ENCODE measurements at places on chromosomes 1 and 21. TPM values are rescaled to one million over a fixed set of nuclear protein-coding genes. Genes with fewer than 3 reads are reported as not detected.

The NR1I3 gene
- total RNA-seq: not detected

DNA sequence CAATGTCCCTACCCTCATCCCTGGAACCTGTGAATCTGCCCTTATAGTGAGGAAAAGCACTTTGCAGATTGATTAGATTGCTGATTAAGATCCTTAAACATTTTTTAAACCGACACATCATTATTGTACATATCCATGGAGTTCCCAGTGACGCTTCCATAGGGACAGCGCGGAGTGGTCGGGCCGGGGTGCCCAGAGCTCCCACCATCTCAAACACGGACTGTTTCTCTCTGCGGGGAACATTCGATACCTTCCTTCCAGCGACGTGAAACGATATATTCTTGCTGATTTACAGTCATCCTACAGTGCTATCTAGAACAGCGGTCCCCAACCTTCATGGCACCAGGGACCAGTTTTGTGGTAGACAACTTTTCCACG is 4.0 kb downstream of the KRTAP10-12 start:
- no peak for DNase-seq

The PER3 gene
- 2.8 TPM for total RNA-seq

DNA sequence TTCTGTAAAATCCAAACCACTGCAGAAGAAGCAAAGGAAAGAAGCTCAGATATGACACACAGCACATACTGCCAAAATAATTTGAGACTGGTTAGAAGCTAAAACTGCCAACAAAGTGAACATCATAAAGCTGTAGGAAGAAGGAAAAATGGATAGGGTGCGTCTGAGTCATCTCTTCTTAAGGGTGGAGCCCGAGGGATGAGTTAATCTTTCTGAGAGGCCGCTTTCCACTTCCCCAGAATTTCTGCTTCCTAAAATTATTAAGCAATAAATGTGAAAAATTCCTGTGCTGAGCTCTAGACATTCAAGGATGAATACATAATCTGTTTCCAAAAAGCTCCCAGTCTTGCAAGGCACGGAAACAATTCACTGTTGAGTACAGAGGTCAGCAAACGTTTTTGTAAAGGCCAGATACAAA is 20.1 kb downstream of the PPT1 start:
- DNase-seq: peak; percentile 97

The NPL gene
- total RNA-seq: 5.0 TPM

The HNRNPR gene
- total RNA-seq: 91.6 TPM

The LRRC38 gene
- not detected for total RNA-seq

The NUAK2 gene
- 4.4 TPM for total RNA-seq

- no peak for DNase-seq
Observed at GRCh38 chr21:35015435-35016024, 33.6 kb downstream of the RUNX1 start.

- no peak for DNase-seq
Observed at GRCh38 chr1:239725933-239726332, 339.6 kb downstream of the CHRM3 start.

GRCh38 chr1:230365723-230366307 is 60.3 kb downstream of the PGBD5 start:
- no peak for DNase-seq

DNA sequence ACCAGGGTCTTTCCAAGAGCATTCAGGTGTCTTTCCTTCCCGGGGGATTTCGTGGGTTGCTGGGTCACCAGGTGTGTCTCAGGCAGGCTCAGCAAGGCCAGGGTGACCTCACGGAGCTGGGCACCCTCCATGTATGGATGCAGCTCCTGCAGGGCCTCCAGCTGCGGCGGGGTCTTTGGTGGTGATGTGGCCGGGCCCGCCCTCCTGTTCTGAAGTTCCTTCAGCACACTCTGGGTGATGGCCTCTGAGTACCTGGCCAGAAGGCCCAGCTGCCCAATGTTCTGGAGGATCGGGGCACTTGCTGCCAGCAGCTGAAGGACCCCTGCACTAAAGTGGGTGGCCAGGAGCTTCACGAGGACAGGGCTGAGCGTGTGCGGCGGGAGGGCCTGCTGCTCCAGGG is 45.5 kb downstream of the URB1 start:
- DNase-seq: no peak

- DNase-seq: peak; percentile 84
Observed at GRCh38 chr1:39086865-39087409, 60.8 kb downstream of the NDUFS5 start.

- peak; percentile 22 for DNase-seq
Observed at GRCh38 chr1:172815740-172816139, 156.8 kb downstream of the FASLG start.

The ARHGEF19 gene
- total RNA-seq: 12.1 TPM

DNA sequence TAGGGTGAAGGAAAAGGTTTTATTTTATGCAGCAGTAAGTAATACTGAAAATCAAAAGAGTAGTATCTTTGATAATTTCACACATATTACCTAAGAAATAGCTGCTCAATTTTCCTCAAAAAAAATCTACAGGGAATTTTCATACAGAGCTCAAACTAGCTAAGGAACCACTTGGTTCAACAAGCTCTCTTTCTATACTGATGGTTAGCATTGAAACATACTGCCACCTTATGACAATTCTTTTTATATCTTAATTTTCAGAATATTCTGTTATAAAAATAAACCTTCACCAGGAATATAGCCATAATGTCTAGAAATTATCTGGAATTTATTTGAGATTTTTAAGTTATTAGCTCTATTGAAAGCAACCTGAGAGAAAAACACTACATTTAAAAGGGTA is 142.1 kb downstream of the DPYD start:
- DNase-seq: peak; percentile 16

The ADGRL2 gene
- 43.4 TPM for total RNA-seq

GRCh38 chr1:210883821-210884220 is 250.1 kb downstream of the KCNH1 start:
- peak; percentile 58 for DNase-seq

DNA sequence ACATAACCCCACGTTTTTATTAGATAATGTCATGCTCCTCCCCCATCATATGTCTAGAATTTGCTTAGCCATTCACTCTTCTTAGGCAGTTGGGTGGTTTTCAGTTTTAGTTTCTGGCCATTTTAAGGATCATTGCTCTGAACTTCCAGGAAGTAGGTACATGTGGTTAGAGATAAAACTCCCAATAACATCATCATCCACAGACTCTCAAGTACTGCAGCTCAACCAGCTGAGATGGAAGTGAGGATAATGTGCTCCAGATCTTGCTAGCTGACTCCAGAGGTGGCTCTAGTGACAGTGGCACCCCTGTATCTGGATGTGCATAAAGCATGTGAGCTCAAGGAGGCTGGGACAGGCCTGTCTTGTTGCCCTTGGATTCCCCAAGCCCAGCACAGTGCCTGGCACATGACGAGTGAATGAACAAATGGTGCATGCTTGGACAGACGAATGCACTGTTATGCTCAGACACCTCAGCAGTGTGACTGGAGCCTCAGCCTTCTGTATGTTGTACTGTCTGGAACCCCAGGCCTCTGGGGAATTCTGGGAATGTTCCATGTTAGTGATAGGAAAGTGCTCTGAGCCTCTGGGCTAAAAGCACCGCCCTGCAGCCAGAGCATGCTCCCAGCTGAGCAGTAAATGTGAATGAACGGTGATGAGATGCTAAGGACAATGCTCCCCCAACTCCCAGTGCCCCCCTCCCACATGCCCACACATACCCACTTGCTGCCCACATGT is 16.4 kb upstream of the KCNN3 start:
- no peak for DNase-seq

DNA sequence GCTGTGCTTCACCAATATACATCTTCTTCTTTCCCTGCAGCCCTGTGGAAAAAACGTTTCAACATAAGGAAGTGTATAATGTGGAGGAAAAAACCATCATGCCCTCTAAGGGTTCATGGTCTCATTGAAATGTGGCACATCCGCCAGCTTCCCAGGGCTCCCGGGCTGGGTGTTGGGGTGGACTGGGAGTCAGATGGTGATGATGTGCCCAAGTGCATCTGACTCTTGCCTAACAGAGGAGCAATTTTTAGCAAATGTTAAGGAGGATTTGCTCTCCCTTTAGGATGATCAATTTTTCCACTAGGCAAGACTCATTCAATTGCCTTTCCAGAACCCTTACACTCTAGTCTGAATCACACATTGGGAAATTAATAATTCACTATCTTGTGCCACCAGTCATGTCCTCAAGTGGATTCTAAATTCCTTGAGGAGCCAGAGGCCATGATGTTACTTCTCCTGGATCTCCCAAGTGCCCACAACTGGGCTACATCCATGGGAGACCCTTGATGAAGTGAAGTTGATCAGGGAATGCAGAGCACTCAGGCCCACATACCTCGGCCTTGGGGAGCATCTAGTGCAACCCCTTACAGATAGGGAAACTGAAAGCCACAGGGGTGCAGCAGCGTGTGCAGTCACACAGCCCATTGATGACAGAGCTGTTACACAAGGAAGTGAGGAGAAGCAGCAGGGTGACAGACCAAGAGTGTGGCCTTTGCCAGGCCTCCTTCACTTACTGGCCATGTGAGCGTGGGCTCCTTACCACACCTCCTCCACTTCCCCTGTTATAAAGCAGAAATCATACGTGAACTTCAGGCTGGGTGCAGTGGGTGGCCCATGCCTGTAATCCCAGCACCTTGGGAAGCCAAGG is 100.0 kb upstream of the SLC44A3 start:
- peak; percentile 38 for DNase-seq

The SPAG17 gene
- total RNA-seq: not detected

All from GM23248 (cell line).